ENCODE measurements at places on chromosomes 16 and 17.

DNA sequence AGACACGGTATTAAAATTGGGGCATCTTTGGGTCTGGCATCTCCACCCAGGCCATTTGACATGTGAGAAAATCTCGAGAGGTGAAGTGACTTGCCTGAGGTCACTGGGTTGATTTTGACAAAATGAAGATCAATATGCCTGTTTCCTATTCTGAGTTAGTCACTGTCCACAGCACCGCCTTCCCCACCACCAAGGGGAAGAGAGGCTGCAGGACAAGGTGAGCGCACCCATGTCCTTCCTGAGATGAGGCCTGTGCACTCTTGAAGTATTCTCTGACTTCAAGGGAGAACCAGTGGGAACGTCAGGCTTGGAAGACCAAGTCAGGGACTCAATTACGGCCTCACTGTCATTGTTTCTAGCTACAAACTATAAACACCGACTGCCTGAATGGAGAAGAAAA lies 49.9 kb upstream of the WSB1 start:
- DNase-seq = no peak

DNA sequence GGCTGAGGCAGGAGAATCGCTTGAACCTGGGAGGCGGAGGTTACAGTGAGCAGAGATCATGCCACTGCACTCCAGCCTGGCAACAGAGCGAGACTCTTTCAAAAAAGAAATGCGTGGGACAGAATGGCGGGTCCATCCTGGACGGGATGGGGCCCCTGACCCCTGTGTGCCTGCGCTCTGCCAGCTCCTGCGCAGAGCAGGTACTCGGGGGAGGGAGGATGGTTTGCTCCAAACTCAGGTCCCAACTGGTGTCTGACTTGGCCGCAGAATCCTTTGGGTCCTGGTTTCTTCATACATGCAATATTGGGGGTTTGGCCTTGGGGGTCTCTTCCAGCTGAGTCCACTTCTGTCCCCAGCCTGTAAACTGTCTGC lies 10.4 kb downstream of the CHMP6 start:
- DNase-seq = no peak

DNA sequence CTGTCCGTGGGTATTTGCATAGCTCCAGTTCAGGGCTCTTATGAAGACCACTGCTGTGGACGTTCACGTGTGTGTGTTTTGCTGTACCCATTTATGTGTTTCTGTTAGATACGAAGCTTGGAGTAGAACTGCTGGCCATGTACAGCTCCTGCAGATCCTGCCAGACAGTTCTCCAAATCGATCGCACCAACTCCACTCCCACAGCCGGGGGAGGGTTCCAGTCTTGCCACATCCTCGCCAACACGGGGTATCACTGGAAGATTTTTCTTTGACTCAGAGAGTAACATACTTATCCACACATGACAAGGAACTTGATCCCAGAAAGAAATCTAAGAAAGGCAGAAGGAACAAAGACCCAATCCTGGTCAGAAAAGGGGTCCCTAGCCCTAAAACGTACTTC lies 37.4 kb downstream of the TMEM186 start:
- DNase-seq = no peak

DNA sequence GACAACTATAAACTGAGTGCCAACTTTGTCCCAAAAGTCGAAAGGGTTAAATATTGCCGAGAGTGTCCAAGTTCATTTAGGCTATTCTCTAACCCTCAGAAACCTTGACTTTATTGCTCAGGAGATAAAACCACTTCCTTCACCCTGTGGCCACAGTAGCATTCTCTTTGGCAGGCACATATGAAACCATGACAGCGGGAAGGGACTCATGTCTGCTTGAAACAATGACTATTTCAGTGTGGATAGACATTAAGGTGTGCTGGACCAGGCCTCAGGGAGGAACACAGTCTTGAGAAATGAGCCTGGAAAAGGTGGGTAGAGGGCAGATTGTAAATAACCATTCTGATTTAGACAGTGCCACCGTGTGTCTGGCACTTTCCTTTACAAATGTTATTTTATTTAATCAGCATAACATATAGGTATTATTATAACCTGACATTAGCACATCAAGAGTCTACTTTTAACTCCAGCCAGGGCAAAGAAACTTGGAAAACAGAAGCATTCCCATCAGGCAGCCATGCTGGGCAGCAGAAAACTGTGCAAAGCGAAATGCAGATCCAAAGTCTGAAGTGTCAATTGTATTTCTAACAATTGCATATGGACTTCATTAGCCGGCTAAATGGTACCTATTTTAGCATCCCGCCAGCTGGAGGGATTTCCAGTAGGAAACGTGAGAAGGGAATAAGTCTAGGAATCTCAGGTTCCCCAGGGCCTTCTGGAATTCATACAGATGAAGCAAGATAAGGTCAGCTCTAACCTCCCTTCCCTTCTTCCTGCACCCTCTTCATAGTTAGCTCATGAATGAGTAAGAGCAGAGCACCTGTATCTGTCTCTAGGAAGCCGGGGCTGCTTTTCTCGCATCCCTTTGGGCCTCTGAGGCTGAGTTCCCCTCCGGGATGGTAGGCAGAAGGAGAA lies 212.8 kb upstream of the ELAC2 start:
- no peak for DNase-seq

DNA sequence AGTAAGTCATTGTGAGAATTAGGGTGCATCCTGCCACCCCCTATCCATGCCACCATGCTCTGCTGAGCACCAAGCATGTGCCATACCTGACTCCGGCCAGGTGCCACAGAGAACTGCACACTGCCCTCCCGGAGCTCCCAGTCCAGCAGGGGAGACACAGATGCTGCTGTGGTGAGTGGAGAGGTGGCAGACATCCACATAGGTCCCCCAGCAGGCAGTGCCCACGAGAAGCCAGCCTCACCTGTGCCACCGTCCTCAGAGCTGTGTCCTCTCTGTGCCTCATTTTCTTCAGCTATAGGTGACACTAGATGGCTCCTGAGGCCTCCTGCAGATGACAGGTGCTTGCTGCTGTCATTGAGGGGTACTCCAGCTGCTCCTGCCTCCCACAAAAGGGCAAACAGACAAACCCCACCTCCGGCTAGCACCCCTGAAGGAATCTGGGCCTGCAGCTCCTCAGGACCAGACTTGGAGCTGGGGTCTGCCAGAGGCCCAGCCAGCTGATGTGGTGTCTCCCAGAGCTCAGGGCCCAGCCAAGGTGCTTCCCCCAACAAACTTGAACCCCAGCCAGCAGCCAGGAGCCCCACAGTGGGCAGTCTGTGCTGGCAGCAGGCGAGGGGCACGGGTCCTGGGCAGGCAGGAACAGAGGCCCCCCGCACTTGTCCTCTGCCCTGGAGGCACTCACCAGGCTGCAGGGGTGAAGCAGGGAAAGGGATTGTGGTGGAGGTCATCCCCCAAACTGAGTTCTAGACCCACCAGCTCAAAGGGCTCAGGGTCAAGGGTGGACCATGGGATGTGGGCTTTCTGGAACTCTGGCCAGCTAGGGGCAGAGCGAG lies 17.1 kb downstream of the FOXJ1 start:
- no peak for DNase-seq

DNA sequence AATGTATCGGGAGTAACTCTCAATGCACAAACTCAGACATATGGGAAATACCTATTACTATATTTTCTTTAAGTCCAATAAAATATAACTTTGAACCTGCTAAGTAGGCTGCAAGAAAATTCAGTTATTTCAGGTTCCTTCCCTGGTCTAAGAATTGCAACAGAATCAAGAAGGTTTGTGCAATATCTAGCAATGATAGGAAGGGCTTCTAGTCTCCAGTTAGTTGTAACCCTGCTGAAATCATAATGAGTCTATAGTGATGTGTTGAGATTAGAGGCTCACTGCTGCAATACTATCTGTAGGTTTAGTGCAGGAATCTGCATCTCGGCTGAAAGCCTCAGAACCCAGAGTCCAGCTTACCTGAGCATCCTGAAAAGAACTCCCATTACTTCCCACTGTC lies 110.5 kb downstream of the PMP22 start:
- peak; percentile 7 for DNase-seq

All from cardiac fibroblast (primary cell).